Jurkat, Clone E6-1 (cell line): ENCODE measurements at places on chromosomes 6 and 20.

DNA sequence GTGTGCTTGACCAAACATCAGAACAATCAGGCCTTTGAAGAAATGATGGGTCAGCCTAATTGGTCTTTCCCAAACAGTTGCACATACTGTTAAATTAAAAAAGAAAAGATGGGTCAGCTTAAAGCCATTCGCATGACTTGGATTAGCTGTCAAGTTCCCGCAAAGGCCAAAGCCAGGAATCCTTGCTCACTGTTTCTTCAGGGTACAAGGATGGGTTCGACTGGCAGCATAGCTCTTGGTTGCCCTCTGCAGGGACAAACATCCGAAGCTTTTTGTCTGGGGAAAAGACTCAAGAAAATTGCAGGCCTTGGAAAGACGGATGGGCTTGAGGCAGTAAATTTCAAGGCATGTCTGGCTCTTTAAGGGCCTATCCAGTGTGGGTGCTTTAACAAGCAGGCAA is 168.0 kb downstream of the HDGFL1 start:
- DNase-seq = peak; percentile 51

- no peak for DNase-seq
Measured at GRCh38 chr6:109194880-109195279, 99.6 kb downstream of the CEP57L1 start.

DNA sequence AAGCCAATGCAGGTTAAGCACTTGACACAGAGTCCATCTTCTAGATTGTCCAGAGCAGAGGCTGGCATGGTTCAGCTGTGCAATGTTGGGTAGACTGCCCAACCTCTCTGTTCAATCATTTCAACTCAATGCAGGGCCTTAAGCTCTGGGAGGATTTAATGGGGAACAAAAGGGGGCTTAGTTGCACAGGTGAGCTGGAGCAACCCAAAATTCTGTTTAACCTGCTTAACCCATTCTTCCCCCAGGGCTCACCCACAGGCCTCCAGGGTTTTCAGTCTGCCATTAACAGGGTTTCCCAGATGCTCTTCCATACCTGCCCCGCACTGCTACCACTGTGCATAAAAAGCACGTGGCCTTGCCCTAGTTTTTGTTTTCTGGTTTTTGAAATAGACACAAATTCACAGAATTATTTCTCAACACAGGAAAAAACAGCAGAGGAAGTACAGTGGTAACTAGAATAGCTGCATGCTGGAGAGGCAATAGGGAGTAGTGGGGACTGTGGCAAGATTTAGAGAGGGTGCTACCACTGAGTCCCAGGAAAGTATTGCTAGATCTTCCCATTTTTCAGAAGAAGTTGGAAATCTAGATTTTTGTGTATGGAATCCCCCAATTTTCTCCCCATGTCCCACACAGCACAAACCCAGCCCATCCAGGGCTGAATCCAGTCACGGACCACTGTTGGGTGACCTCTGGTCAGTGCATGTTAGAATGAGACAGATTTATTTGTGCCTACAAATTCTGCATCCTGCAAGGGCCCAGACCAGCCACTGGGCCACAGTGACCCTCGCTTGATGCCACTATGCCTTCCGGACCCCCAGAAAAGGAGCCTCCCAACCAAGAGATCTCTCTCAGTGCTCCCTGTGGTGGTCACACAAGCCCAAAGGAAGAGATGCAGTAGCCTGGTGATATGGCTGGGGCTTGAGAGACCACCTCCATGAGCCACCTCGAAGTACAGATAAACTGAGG is 4.6 kb downstream of the PTGIS start:
- no peak for DNase-seq

DNA sequence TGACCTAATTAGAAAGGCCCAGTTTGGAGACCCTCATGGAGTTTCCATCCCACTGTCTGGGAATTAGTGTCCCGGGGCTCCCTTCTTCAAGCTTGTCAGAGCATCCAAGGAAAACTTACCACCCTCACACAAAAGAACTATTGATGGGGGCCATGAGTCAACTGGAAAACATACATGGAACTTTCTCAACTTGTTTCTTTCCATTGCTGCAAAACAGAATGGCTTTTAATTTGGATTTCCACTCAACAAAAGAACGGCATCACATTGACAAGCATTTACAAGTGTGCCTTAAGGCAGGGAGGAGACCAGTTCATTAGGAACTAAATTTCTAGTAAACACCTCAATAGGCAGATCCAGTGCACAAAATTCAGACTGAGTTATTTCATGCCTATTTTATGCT is 289.1 kb upstream of the PREP start:
- DNase-seq = no peak

DNA sequence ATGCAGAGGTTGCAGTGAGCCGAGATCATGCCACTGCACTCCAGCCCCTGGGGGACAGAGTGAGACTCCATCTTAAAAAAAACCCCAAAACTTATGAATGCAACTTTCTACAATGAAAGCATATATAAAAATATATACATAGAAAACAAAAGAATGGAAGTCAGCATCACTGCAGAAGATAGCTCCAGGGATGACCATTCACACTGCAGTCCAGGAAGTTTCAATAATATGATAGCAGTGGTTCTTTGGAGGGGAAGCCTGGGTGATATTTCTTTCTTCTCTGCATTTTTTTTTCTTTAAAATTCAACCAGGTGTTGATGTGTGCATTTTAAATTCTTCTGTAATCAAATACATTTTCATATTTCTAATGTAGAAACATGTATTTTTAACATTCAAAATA is 12.3 kb downstream of the HLA-G start:
- DNase-seq = no peak

GRCh38 chr6:168609026-168609685 is 168.2 kb downstream of the SMOC2 start:
- DNase-seq = no peak

GRCh38 chr6:143232849-143233248 is 172.2 kb downstream of the AIG1 start:
- DNase-seq = peak; percentile 16

DNA sequence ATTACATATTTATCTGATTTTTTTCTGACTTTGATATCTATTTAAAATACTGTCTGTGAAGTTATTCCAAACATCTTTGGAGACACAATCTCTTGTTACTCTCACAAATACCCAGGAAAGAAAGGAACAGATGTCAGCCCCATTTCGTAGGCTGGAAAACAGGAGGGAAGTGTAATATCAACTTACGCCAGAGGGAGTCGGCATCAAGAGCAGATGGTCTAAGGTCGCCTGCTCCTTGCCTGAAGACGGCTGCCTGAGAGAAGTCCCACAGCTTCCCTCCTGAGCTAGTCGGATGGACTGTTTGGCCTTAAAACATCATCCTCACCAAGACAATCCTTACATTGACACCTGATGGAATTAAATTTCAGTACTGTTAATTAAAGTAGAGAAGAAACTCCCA is 13.4 kb downstream of the CST7 start:
- DNase-seq = no peak

DNA sequence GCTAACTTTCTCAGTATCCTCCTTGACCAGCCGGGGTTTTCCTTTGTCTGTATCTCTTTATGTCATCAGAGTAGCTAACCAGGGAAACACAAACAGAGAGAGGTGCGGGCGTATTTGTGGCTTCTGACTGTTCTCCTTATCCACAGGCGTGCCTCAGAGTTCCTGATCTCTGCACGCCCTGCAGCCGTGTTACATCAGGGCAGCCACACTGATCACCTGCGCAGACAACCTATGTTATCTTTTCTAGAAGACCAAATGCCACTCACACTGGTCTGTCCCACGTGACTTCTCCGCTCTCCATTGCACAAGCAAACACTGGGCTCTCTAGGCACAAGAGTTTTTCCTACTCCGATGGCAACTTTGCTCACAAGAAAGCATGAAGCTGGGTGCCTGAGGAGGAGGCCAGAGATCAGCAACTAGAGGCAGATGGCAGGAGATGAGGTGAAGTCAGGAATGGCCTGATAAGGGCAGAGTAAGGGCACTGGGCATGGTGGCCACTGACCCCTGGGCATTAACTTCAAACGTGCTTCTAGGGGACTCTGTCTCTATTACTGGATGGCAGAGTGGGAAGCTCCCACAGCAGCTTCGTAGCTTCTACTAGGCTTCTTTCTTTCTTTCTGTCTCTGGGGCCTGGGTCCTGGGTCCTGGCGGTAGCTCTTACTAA is 4.5 kb downstream of the PDE10A start:
- no peak for DNase-seq
